Hepatic stellate cell (primary cell): ENCODE measurements at places on chromosomes 16 and 17.
A peak's percentile ranks its signal among the peaks of the same experiment; 100 is the strongest.

DNA sequence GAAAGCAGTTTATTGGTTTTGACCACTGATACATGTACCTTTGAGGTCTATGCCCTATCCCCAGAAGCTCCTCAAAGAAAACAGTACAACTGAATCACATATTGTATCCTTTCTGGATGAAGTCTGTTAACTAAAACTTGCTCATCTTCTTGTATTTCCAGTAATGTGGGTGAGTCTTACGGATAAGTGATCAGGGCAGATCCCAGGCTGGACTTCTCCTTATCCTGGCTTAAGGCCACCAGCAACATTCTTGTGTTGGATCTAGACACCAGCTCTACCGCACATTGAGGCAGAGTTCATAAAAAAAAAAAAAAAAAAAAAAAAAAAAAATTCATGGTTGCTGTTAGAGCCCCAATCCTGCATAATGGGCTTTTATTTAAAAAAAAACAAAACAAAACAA, 536.7 kb upstream of the HSBP1 start:
- DNase-seq: no peak

DNA sequence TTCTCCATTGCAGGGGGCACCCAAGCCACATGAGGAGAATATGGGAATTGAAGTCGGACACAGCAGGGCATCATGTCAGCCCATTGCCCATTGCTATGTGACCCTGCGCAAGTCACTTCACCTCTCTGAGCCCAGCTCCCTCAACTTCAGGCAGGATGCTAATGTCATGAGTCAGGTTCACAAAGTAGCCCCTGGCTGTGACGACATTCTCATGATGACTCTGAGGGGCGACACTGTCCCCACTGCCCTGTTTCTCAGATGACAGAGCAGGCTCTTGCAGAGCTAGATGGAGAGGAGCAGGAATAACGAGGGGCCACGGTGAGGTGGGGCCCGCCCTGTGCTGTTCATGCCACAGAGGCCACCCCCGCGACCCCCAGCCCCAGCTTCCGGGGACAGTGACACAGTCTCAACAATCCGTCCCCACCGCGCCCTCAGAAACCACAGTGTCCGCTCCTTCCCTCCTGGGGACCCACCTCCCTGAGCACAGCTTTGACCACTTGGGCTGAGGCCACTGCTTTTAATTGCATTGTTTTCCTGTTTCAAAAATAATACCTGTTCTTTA, 13.2 kb upstream of the ZNF469 start:
- no peak for DNase-seq

GRCh38 chr17:37233036-37233435, 142.7 kb upstream of the C17orf78 start:
- DNase-seq: no peak

- DNase-seq: peak; percentile 16
These were observed 332.7 kb downstream of the ZFHX3 start for GRCh38 chr16:72715267-72715666.

GRCh38 chr17:17325228-17325627, 22.1 kb downstream of the NT5M start:
- no peak for DNase-seq

DNA sequence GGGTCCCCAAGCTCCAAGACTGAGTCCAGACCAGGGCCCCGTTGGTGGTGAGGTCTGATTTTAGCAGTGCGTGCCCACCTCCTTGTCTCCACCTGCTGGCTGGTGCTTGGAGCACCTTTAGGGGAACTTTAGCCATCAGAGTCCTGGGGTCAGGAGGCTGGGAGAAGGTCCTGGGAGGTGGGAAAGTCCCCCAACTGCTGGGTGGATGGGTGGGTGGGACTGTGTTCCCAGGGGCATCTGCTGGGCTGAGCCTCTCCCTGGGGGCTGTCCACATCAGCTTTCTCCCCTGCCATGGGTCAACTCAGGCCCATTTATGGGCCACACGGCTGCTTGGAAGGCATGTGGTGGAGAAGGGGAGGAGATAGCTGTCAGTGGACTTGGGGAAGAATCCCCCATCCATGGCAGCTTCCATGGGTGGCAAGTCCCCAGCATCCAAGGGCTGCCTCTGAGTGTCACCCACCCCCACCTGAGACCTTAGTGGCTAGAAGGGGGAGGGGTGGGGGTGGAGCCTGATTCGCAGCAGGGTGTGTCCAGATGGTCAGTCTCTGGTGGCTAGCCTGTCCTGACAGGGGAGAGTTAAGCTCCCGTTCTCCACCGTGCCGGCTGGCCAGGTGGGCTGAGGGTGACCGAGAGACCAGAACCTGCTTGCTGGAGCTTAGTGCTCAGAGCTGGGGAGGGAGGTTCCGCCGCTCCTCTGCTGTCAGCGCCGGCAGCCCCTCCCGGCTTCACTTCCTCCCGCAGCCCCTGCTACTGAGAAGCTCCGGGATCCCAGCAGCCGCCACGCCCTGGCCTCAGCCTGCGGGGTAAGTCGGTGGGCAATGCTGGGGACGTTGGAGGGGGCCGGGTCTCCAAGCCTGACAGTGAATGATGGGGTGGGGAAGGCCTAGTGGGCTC, at the start of gene TRPV2:
Gene TRPV2 (plus strand): TSS at position 541 of the 894 bp plus-strand sequence. CDS start 2,098 bp downstream, outside the sequence.
- DNase-seq: peak; percentile 50

GRCh38 chr17:72766761-72767356, 325.6 kb downstream of the SLC39A11 start:
- DNase-seq: no peak

GRCh38 chr16:55943267-55943666, 68.1 kb upstream of the CES5A start:
- no peak for DNase-seq

DNA sequence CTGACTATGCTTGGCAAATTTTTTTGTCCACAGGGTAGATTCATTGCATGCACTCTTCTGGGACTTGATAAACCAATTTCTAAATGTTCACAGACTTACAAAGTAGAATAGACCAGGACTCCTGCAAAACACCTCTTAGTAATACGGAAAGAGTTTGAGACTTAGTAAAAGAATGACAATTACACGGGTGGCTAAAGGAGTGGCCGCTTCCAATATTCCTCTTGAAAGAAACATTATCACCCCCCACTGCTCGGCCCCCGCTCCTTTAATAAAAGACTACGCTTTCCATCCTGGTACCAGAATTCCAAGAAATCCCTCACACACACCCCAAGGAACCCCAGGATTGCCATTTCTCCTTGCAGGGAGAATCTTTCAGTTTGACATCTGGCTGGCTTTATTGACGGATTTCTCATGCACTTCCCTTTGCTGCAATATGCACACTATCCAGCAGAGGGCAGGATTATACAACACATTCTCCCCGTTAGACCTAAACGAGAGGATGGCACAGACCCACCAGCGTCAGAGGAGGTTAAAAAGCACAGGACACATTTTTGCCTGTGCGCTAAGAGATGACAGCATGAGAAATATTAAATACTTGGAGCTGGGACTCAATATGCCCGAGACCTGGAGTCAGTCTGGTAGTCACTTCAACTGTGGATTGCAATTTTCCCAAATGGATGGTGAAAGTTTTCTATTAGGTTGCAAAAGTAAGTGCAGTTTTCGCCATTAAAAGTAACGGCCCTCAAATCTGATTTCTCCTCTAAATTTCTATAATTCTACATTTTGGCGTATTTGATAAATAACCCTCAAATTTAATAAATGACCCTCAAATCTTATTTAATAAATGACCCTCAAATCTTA, 46.6 kb upstream of the NUDT7 start:
- peak; percentile 54 for DNase-seq

DNA sequence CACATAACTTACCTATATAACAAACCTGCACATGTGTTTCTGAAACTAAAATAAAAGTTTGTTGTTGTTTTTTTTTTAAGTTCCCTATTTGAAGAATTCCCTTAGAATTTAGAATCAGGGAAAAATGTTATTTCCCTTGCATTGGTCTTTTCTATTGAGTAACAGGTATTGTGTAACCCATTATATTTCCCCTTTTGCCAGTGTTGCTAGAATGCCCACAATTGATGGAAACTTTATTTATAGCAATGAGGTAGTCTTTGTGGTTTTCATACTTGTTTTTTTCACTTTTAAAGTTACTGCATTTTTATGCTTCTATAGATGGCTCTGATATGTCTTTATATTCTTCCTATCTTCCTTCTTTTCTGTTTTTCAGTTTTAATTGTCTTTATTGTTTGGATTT, 3.9 kb downstream of the NLRP1 start:
- DNase-seq: no peak

- no peak for DNase-seq
These were observed 10.5 kb downstream of the OSBPL7 start for GRCh38 chr17:47810901-47811635.

- no peak for DNase-seq
These were observed 234.7 kb downstream of the SNX29 start for GRCh38 chr16:12210925-12211869.

GRCh38 chr16:22763437-22764080, 50.4 kb upstream of the HS3ST2 start:
- no peak for DNase-seq

DNA sequence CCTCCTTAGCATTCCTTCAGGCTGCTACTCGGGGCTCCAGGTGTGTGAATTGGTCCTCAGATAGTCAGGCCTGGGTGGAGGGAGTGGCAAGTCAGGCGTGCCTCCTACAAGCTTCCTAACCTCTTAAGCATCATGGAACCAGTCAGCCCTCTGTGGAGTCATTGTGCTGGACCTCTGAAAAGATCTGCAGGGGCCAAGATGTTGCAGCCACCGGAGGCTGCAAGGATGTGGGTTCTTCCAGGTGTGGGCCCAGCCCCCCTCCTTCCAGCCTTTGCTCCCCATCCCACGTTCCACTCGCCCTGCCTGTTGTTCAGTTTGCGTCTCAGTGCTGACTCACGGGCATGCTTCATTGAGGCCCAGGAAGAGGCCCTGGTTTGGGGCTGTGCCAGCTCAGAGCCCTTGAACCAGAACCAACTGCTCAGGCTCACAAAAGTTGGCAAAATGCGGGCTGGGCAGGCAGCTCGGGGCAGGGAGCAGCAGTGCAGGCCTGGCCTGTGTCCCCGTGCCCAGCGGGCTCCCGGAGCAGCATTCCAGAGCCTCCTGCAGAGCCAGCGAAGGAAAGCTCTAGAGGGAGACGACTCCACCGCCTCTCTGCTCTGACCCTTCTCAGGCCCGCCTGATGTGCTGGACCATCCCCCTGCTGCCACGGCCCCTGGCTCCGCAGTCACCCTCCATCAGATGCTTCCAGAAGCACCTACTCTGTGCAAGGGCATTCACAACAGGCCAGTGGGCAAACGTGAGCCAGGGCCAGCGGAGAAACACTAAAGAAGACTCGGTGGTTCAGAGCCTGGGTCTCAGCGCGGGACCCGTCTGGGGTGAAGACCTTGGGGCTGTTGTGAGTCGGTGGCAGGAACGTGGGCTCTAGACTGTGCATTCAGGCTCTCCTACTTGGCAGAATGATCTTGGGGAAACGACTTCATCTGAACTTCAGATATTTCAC, 7.5 kb downstream of the LDHD start:
- DNase-seq: peak; percentile 87

DNA sequence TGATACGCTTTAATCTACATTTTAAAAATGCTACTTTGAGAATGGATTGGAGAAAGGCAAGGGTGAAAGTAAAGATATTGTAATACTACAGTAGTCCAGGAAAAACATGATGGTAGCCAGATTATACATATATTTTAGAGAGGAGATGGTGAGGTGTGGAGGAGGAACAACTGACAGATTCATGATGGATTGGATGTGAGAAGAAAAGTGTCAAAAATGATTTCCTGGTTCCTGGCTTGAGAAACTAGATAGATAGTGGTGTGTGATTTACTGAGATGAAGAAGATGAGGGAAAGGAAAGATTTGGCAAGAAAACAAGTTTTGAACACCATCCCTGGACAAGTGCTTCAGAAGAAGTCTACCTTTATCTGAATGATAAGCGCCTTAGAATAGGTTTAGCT, 80.5 kb downstream of the CHD9 start:
- DNase-seq: no peak

- DNase-seq: no peak
These were observed 1525.1 kb downstream of the CDH11 start for GRCh38 chr16:63596716-63597115.

DNA sequence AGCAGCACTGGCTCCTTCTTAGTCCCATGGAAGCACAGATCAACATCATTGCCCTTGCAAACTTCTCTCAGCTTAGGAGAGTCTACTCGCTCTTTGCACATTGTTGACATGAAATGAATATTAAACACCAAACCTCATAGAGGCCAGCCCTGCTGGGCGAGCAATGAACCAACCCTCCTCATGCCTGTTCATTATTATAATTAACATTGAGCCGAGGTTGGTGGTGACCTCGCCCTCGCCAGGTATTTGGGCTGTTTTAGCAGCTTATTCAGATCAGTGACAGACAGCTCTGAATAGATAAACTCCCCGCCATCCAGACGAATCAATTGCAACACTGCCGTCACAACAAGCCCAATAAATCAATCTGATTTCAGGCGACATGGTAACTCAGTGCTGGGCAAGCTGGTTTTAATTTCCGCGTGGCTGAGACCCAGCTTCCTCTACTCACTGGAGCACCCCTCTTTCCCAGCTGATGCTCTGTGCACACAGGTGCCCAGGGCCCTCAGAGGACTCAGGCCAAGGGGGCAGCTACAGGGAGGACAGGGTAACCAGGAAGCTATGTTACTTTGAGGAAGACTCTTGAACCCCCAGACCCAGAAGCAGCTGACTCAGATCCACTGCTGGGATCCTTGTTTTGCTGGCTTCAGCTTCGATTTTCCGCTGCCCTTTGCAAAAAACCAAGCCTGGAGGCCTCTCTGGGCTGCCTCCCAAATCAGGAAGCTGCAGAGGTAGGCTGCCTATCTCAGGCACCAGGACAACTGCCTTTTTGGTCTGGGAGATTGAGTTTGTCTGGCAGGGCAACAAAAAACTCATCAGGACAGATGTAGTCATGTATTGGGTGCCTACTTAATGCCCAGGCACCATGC, 10.7 kb upstream of the SEZ6 start:
- no peak for DNase-seq

DNA sequence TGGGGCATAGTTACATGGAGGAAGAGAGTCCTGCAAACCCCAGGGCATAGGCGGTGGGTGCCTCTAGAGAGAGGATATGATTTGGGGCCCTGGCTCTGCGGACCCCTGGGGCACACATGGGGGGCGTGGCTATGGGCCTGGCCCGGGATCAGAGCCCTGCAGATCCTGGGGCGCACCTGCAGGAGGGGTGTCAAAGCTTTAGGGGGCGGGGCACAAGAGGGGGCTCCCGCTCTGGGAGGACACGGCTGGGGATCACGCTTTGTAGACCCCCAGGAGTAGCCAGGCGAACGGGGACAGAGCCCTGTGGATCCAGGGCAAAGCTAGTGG, 497 bp downstream of the BCL7C start:
- DNase-seq: no peak

DNA sequence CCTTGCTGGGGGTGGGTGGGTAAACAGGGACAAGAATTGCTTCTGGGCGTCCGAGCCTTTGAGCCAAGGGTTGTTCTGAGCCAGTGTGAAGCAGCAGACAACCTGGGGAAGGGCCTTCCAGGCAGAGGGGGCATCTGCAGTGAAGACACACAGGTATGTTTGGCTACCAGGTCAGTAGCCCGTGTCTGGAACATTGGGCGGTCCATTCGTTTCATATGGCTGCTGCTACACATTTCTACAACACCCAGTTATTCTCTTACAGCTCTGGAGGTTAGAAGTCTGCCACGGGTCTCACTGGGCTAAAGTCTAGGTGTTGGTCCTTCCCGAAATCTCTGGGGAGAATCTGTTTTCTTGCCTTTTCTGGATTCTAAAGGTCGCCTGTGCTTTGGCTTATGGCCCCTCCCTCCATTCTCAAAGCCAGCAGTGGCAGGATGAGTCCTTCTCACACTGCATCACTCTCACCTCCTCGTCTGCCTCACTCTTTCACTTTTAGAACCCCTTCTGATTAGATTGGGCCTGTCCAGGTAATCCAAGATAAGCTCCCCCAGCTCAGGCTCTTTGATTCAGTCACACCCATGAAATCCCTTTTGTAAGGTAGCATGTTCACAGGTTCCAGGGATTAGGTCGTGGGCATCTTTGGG, 136.1 kb downstream of the CLEC16A start:
- DNase-seq: no peak
